ENCODE measurements at places on chromosomes 11 and 22. TPM values are rescaled to one million over a fixed set of nuclear protein-coding genes. Genes with fewer than 3 reads are reported as not detected.
A peak's percentile ranks its signal among the peaks of the same experiment; 100 is the strongest.

GRCh38 chr22:31313366-31314147, 21.3 kb upstream of the PIK3IP1 start:
- DNase-seq: peak; percentile 77

The MISFA gene
- 1.9 TPM for total RNA-seq

DNA sequence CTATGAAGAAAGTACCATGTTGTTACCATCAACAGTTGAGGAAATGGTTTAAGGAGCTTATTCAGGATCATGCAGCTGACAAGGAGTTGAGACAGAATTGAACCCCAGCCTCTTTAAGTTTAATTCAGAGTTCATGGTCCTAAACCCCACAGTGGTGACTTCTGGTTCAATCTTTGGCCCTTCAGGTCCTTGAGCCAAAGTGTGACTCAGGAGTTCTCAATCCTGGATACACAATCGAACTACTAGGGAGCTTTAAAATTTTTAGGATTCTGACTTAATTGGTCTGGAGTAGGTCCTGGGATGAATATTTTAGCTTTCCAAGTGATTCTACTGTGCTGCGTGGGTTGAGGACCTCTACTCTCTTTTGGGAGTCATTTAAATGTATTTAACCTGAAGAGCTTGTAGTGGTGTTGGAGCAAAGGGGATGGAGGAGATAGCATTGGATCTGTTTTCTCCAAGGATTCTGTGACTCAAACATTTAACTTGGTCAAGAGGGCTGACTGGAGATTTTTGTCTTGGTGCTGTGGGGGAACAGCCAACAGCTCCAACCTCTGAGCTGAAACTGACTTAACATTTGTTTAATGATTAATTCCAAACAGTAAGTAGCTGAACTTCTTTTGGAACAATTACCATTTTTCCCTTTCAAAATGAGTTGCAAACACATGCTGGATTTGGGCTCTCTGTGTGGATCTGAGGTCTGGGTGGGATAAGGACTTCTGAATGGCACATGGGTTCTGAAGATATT, 80.1 kb downstream of the INSC start:
- DNase-seq: no peak

DNA sequence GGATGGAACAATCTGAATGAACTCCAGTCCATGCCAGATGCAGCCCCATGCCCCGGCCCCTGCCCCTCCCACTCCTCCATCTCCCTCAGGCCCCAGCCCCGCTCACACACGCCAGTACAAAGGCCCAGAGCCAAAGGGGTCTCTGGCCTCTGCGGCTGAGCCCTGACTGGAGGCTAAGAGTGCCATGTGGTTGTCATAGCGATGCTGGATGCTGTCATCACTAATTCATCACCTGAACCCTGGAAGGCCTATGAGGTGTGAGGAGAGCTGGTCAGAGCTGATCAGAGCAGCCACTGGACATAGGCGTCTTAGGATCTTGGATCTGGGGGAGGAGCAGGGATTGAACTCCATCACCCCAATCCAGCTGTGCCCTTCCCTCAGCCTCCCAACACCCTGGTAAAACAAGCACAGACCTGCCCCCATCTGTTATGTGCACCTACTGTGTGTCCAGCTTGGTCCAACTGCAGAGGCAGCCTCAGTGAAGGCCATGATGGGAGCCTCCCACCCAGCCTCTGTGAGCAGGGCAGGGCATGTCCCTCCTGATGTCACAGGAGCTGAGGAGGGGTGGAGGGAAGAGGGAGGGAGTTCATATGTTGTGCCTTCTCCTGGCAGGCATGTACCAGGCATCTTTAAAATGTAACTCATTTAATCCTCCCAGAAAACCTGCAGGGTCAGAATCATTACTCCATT, 16.7 kb downstream of the PDE2A start:
- DNase-seq: no peak

The DEUP1 gene
- not detected for total RNA-seq

DNA sequence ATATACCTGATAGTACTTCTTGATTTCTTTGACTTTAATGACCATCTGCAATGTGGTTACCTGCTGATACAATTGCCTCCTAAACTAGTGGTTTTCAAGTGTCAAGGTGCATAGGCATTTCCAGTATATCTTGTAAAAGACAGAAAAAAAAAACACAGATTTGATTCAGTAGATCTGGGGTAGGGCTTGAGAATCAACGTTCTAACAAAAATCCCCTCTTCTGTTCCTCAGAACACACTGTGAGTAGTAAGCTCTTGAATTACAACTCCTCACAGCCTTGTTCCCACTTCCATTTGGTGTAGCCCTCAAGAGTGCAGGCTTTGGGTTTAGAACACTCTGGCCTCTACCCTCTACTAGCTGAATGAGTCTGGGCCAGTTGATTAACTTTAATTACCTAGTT, 78.0 kb upstream of the CTSC start:
- no peak for DNase-seq

GRCh38 chr11:12884751-12885318, 124.3 kb upstream of the RASSF10 start:
- no peak for DNase-seq

DNA sequence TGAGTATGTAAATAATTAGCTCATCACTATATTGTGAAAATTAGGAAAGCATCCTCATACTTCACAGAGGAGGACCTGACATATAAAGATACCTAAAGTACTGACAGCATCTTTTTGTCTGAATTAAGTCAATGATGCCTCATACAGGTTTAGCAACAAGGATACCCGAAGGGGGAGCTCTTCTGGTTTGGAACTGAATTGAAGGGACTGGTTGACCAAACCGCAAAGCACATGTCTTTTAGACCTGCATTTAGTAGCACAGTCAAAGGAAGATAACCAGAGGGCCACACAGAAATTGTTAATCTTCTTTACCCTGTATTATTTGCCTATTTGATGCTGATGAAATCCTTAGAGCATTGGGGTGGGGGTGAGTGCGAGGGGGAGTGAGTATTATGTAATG, 12.9 kb upstream of the WT1 start:
- no peak for DNase-seq

GRCh38 chr11:31814176-31814868, 3.2 kb upstream of the PAX6 start:
- DNase-seq: no peak

- DNase-seq: no peak
Measured at GRCh38 chr11:10380921-10381320, 74.1 kb upstream of the AMPD3 start.

The INTS4 gene
- total RNA-seq: 49.1 TPM

GRCh38 chr11:104163100-104164027, 583 bp downstream of the PDGFD start:
- DNase-seq: no peak

DNA sequence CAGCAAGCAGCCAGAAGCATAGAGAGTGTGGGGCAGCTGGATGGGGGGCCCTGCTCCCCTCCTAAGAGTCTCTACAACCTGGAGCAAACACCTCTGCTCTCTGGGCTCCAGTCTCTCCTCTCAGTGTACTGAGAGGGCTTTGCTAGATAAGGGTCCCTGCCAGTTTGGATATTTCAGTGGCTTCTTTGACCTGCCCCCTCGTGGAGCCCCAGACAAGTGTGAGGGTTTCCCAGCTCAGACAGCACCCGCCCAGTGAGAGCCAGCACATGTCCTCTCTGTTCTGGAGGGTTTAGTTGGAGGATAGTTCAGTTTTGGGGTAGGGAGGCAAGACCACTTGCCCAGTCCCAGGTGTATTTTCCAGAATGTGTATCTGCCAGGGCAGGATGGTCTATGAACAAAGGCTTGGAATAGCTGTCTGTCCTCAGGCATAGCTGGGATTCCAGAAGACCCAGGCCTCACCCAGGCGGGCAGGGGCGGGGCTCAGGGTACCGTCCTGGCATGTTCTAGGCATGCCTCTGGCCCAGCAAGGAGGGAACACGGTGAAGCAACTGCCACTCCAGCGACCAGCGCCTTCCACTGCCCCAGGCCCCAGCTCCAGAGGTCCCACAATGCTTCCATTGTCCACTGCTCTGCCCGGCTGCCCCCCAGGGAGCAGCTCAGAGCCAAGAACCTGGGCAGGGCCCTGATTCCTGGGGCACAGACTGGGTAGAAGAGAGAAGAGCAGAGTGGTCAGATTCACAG, 7.5 kb upstream of the MICALL1 start:
- no peak for DNase-seq

DNA sequence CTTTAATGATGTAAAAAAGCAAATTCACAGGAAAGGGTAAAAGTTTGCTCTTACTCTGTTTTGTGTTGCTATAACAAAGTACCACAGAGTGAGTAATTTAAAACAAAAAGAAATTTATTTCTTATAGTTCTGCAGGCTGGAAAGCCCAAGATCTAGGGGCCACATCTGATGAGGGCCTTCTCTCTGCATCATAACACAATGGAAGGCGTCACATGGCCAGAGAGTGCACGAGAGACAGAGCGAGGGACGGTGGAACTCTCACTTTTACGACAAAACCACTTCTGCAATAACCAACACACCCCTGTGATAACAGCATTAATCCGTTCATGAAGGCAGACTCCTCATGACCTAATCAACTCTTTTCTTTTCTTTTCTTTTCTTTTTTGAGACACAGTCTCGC, 31.1 kb downstream of the CD6 start:
- no peak for DNase-seq

- no peak for DNase-seq
Measured at GRCh38 chr11:110856996-110857812, 145.0 kb upstream of the ARHGAP20 start.

The DDX25 gene
- total RNA-seq: 0.12 TPM

DNA sequence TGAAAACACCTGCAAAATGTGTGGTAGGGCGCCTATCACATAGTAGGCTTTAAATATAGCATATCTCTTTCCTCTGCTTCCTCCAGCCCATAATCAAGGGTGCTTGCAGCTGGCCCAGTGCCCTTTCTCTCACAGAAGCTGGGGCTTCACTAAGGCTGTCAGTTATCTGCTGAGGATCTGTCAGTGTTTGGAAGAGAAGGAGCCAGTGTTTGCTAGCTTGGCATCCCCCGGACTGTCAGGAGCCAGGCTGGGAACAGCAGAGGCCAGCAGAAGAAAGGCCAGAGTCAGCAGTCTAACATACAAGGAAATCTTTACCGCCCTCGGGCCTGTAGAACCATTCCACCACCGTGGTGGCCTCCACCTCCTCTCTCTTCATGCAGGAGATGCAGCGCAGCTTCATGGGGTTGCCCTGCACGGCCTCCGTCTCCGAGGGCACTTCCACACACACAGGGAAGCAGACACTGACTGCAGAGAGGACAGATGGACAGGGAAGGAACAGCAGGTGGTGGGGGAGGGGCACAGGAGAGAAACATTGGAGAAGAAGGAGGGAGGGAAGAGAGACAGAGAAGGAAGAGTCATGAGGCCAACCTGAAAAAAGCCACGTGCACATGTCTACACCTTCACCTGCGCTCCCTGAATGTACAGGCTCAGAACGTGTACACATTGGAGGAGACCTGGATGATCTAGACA, 9.0 kb downstream of the SCN3B start:
- DNase-seq: no peak

DNA sequence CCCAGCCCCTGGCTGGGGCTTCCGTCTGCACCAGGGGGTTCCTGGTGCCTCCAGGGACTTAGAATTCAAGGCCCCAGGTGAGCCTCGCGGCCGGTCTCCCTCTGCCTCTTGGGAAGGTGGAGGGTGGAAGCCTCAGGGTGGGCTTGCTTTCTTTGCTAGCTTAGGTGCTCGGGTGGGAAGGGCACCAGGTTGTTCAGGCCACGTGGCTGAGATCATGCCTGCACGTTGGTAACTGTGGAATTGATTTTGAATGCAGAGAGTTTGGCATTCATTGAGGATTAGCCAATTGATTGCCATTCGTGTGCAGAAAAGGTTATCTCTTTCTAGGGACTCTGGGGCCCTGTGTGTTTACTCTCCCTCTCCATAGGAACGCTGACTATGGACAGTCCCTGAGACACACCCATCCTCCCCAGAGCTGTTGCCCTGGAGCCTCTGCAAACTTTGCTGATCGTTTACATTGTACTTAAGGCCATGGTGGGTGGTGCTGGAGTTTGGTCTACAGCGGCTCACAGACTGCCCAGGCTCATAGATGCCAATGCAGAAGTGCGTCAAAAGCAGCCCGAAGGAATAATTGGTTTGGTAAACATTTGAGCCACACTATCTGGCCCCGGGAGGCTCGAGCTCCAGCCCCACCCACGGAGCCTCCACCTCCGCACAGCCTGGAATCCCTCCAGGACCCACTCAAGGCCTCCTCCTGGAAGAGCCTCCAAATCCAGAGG, 1457.7 kb downstream of the BRD1 start:
- no peak for DNase-seq

The CELSR1 gene
- 0.23 TPM for total RNA-seq

GRCh38 chr22:48975886-48976285, 851.8 kb downstream of the BRD1 start:
- DNase-seq: no peak
